ENCODE measurements at places on chromosomes 1 and 21.

GRCh38 chr1:115807723-115808122 is 33.2 kb downstream of the NHLH2 start:
- peak; percentile 80 for DNase-seq

GRCh38 chr1:82073659-82074058 is 272.9 kb downstream of the ADGRL2 start:
- DNase-seq = no peak

- no peak for DNase-seq
Observed at GRCh38 chr1:98211271-98211845, 290.5 kb upstream of the DPYD start.

DNA sequence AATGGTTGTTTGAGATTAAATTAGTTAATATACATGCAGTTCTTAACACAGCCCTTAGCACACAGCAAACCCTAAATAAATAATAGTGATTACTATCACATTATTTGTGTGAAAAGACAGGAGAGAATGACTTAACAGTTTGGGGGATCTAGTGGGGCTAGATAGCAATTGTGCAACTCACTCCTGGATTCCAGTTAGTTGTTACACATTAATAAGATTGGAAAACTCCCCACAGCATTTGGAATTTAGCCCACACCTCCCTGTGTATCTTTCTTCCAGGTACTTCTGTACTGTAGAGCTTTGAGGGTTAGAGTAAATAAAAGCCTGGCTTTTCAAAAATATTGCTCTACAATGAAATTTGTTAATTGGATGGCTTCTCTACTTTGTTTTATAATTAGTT is 93.2 kb downstream of the KCTD3 start:
- no peak for DNase-seq

DNA sequence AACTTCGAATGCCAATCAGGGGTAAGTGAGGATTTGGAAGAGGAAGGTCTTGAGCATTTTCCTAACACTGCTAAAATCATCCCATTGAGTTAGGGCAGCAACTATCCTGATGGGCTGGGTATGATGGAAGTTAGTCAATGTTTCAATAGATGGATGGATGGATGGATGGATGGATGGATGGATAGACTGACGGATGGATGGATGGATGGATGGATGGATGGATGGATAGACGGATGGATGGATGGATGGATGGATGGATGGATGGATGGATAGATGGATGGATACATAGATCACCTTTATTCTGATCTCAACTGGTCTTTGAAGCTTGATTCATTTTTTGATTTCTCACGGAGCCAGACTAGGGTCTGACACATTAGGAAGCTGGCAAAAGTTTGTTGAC is 2.3 kb upstream of the CLDN14 start:
- no peak for DNase-seq

DNA sequence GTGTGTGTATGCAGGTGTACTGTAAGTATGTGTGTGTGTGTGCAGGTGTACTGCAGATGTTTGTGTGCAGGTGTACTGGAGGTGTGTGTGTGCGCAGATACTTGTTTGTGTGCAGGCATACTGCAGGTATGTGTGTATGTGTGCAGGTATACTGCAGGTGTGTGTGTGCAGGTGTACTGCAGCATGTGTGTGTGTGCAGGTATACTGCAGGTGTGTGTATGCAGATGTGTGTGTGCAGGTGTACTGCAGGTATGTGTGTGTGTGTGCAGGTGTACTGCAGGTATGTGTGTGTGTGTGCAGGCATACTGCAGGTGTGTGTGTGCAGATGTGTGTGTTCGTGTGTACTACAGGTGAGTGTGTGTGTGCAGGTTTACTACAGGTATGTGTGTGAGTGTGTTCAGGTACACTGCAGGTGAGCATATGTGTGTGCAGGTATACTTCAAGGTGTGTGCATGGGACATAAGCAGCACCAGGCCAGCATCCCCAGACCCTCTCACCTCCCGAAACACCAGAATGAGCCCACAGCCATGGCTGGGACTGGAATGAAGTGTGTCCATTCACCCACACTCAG is 97.5 kb downstream of the DMRTB1 start:
- no peak for DNase-seq

GRCh38 chr1:168565825-168566224 is 10.6 kb upstream of the XCL1 start:
- no peak for DNase-seq

GRCh38 chr1:41418857-41419583 is 57.8 kb downstream of the FOXO6 start:
- DNase-seq = peak; percentile 90

DNA sequence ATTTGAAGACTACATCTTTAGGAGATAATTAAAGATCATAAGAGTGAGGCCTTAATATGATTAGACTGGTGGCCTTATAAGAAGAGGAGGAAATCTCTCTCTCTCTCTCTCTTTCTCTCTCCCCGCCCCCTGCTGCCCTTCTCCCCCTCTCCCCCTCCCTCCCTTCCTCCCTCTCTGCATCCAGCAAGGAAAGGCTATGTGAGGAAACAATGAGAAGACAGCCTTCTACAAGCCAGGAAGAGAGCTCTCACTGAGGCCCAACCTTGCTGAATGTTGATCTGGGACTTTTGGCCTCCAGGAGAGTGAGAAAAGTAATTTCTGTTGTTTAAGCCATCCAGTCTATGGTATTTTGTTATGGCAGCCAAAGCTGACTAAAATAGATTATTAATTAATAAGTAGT is 21.6 kb downstream of the FOXD3 start:
- no peak for DNase-seq

DNA sequence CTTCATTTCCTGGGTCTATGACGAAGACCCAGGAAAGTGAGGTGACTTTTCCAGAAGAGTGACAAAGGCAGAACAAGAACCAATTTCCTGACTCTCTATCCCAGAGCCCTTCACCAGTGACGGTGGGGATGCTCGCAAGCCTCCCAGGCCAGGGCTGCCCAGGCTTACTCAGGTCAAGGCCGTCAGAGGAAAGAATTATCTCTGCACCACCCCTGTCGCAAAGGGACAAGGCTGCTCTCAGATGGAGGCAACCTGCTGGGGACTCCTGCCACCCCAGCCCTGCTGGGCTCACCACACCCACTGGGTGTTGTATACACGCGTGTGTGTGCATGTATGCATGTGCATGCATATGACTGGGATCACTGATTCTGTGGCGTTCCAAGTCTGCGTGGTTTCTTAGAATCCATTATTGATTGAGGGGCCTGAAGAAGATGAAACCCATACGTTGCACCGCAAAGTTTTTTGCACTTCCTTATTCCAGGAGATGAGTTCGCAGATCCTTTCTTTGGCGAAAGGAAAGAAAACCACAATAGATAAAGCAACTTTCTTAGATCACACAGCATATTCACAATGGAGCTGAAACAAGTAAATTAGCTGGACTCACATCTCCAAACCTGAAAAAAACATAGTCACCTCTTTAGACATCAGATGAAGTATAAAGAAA is 255.8 kb downstream of the RHOU start:
- DNase-seq = no peak

DNA sequence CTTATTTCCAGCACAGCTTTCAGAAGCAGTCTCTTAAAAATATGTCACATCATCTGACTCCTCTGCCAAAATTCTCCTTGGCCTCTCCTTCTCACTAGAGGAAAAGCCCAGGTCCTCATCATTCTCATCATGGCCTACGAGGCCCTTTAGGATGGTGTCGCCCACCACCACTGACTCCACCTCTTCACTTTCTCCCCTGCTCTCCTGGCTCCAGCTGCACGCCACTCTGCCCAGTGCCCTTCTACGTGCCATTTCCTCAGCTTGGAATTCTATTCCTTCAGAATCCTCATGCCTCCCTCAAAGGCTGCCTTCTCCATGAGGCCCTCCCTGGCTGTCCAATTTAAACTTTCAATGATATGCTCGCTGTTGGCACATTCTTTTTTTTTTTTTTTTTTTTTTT is 25.3 kb upstream of the BTG2 start:
- DNase-seq = no peak

DNA sequence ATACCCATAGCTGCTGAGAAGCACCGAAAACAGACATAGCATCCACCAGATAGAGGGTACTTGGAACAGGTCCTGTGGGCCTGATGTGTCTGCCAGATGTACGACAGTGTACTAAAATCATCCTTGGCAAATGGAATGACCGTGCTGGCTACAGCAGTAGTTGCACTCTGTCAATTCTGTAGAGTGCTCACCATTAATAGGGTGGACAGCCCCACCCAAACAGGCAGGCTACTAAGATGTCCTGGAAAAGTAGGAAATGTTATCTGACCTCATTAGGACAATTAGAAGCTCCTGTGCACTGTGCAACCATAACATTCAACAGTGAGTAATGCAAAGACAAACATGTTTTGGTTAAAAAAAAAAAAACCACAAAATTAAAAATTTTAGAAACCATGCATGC is 106.2 kb downstream of the PTPN14 start:
- DNase-seq = peak; percentile 71

- no peak for DNase-seq
Observed at GRCh38 chr1:166119471-166119965, 47.3 kb downstream of the FAM78B start.

GRCh38 chr1:211829343-211830054 is 1.1 kb downstream of the LPGAT1 start:
- DNase-seq = peak; percentile 29

DNA sequence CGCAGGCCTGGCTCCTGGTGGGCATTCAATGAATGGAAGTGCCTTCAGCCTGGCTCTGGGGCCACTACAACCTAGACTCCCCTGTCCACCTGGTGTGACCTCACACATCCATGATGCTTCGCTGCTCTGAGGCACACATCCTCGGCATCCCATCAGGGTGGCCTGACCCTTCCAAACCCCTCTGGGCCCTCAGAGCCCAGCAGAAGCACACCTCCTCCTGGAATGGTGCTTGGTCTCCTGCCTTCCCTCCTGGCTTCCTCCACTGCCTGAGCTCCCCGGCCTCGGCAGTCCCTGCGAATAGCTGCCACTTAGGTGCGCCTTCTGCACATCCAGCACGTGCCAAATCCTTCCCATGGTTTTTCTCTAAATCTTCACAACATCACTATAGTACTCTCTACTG is 133.8 kb downstream of the GLIS1 start:
- DNase-seq = no peak

DNA sequence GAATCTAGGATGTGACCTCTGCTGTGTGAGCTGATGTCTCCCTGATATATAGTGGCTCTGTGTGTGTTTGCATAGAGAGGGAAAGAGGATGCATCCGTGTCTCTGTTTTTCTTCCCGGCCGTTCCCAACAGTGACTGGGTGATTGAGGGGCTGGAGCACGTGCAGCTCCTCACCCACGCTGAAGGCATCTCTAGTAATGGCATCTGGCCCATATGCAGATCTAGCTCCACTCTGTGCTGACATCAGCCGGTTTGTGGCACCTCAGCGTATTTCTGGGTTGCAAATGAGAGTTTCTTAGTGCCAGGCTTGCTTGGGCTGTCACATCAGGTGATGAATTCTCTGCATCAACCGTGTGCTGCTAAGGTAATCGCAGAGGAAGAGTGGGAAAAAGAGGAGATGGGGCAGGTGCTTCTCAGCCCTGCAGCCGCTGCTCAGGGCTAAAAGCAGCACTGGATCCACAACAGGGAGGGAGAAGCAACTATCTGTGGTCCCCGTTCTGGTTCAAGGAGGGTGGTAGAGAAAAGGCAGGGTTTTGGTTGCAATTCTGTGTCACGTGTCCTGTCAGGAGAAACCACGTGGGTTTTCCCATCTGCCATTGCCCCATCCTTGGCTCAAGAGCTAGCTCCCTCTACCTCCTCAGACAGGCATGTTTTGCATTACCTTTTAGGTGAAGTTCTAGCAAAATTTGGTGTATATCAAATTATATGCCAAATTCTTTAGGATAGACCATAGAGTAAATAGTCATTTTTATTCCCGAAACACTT is 282.9 kb downstream of the PBX1 start:
- DNase-seq = no peak

GRCh38 chr1:99707535-99708142 is 58.8 kb downstream of the FRRS1 start:
- DNase-seq = peak; percentile 62

GRCh38 chr1:159465191-159465603 is 25.7 kb downstream of the OR10J1 start:
- DNase-seq = no peak

- DNase-seq = peak; percentile 84
Observed at GRCh38 chr1:185439727-185440415, 122.8 kb upstream of the IVNS1ABP start.

DNA sequence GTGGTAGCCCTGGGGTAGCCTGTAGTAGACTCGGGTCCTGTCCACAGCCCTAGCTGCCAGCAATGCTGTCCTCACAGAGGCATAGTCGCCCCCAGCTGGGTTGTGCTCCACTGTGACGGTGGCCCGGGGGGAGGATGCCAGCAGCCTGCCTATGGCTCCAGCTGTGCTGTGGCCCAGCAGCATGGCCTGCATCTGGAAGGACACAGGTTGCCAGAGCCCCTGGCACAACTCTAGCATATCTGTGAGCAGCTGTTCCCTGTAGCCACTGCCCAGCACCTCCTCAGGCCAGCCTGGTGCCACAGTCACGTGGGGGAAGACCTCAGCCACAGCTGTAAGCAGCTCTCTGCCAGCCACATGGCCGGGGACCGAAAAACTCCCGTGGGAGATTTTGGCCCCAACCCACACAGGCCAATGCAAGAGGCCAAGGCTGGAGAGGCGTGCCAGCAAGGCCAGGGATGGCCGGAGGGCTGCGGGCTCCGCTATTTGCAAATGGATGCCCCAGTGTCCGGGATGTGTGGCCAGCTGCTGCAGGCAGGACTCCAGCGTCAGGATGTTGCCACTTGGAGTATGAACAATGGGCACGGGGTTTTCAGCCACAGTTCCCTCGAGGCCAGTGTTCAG is 13.9 kb downstream of the FAM151A start:
- DNase-seq = no peak

DNA sequence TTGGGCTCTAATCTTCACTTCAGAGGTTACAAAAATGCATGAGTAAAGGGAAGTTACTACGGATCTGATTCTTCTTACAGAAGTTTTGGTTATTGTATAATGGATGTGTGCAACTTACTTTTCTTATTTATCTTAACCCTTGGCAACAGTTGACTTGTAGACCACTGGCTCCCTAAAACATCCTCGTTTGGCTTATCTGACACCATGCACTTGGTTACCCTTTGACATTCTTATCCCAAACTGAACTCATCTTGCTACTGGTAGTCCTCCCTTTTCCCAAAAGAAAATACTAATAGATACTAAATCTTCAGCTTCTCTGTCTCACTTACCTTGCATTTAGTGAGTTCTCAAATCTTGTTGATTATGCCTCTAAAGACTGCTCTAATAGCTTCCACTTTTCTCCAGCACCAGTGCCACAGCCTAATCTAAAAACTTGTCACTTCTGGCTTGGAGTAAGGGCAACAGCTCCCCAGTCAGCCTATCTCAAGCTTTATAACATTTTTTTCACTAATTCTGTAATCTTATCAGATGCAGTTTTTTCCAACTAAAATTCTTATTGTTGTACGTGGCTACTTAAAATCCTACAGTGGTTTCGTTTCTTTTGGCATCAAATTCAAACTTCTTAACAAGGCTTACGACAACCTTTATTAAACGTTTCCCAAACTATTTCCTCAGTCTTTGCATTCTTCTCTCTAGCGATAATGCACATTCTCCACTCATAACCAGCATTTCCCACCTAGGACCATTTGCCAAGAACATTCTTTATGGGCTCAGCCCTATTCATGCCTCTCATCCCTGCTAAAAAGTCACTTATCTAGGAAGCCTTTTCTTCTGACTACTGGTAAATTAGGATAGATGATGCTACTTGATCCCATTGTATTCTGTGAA is 204.2 kb downstream of the KCNT2 start:
- peak; percentile 6 for DNase-seq

GRCh38 chr1:183301239-183301638 is 115.2 kb downstream of the LAMC2 start:
- DNase-seq = peak; percentile 26

All from AG10803 (cell line).